Esophagus mucosa (tissue), 1 donor: ENCODE measurements at places on chromosomes 4 and X. TPM values are rescaled to one million over a fixed set of nuclear protein-coding genes. Genes with fewer than 3 reads are reported as not detected.

DNA sequence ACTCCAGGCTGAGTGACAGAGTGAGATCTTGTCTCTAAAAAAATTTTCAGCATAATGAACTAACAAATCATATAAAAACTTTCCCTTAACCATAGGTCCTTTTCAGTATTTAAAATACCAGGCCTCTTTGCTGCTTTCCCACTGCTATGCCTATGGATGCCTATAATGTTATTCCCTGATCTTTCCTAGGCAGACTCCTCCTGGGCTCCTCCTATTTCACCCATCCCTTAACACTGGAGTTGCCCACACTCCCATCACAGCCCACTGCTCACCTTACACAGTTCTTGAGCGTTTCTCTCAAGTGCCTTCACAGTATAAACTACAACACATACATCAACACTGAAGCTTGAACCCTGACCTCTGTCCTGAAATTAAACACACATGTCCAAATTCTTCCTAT lies 31.6 kb downstream of the PAPSS1 start:
- no peak for ATAC-seq

- ATAC-seq, result no peak
Observed at GRCh38 chr4:130053723-130054122, 957.8 kb downstream of the C4orf33 start.

DNA sequence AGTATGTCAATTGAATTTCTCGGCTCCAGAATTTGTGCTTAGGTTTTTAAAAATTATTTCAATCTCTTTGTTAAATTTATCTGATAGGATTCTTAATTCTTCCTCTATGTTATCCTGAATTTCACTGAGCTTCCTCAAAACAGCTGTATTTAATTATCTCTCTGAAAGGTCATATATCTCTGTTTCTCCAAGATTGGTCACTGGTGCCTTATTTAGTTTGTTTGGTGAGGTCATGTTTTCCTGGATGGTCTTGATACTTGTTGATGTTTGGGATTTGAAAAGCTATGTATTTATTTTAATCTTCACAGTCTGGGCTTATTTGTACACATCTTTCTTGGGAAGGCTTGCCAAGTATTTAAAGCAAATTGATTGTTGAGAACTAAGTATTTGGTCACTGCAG lies 24.7 kb upstream of the HERC3 start:
- ATAC-seq, result no peak

DNA sequence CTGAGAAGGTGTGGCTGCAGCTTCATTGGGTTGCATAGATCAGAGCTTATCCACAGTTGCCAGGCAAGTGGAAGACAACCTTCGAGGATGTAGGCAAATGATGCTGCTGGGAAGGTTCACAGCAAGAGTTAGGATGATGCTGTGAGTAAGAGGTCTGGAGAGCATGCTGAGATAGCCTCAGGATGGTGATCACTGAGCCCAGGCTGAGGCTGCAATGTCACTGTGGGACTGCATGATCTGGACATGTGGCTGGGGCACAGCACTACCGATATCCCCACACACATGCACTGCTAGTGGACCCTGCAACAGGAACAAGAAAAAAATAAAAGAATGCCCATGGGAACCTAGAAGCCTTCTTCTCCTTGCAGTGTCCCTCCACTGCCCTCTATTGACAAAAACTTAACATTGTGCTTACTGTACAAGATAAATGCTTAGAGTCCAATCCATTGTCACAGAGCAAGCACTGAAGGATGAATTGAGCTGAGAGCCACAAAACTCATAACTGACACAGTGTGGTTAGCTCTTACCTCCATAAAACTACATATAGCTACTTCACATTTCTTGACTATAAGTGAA lies 105.6 kb downstream of the CNKSR2 start:
- peak; percentile 13 for ATAC-seq

- ATAC-seq, result no peak
Observed at GRCh38 chr4:101197350-101197749, 150.0 kb downstream of the PPP3CA start.

DNA sequence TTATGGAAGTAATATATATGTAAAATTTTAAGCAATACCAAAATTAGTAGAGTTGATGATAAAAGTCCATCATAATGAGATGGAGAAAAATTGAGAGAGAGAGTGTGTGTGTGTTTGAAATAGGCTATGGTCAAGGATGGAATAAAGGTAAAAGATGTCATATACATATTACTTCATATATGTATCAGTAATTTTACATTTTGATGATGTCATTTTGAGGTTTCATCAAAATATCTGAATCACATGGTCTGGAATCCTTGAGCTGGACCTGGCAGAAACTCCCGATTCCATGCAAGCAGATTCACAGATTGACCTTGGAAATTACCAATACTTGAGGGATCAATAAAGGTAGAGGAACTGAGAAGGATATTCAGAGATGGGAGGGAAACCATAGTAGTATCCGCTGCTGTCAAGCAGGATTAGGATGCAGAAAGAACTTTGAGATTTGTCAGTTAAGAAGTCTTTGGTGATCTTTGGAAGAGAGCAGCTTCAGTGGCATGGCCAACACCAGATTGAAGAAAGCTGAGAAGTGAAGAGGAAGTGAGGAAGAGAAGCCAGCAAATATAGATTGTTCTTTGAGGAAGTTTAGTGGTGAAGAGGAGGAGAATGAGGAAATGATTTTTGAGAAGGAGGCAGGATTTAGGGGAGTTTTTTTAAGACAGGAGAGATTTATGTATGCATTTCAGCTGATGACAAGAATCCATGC lies 21.5 kb downstream of the DNAAF6 start:
- ATAC-seq, result no peak

DNA sequence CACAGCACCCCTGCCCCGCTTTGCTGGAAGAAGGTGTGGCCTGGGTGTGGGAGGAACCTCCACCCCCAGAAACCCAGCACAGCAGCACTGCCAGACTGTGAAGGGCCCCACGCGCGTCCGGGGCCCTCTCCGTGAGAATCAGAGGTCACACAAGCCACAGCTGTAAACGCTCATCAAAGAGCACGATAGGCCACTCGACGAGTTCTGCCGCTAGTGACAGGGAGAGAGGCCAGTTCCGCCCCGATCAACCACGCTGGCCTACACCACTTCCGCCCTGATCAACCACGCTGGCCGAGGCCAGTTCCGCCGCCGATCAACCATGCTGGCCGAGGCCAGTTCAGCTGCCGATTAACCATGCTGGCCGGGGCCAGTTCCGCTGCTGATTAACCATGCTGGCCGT lies 25.9 kb upstream of the ADRA2C start:
- no peak for ATAC-seq

- ATAC-seq, result no peak
Observed at GRCh38 chr4:121192480-121192879, 28.4 kb upstream of the TNIP3 start.

GRCh38 chr4:158193171-158193749 lies 17.0 kb upstream of the TMEM144 start:
- ATAC-seq, result peak; percentile 37

DNA sequence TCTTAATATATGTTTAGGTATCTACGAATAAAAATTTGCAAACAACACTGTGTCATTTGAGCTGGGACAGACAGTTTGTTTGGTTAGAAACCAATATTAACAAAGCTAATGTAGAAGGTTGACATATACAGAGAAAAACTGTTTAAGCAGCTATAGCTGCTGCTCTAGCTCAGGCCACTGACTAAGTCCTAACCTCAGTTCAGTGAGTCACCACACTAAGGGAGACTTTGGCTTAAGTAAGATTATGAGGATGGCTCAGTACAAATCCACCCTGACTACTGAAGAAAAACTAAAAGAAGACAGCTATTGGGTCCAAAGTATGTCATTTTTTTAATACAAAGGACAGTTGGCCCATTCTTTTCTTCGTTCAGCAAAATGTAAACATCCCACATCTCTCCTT lies 717.3 kb upstream of the ACTRT1 start:
- ATAC-seq, result peak; percentile 32

DNA sequence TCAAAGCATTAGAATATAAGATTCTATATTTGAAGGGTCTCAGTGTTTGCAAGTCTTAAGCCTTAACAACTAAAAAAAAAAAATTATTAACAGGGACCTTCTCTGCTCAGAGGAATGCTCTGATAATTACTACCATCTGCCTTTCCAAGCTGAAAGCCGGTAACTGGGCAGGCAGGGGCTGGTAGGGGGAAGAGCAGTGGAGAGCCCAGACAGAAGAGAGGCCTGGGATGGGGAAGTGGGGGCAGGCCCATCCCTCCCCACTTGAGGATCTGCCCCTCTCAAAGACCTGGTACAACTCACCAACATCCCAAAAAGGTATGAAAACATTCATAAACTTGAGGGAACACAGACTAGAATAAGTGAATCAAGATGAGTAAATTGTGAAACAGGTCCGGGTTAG lies 113.9 kb downstream of the QDPR start:
- no peak for ATAC-seq

CDKL5 gene
- total RNA-seq, result 8.7 TPM

TCEAL6 gene
- total RNA-seq, result not detected

TDO2 gene
- 0.40 TPM for total RNA-seq

TKTL2 gene
- not detected for total RNA-seq

HCCS gene
- total RNA-seq, result 17.0 TPM
